ENCODE measurements at places on chromosomes 2 and 18.

DNA sequence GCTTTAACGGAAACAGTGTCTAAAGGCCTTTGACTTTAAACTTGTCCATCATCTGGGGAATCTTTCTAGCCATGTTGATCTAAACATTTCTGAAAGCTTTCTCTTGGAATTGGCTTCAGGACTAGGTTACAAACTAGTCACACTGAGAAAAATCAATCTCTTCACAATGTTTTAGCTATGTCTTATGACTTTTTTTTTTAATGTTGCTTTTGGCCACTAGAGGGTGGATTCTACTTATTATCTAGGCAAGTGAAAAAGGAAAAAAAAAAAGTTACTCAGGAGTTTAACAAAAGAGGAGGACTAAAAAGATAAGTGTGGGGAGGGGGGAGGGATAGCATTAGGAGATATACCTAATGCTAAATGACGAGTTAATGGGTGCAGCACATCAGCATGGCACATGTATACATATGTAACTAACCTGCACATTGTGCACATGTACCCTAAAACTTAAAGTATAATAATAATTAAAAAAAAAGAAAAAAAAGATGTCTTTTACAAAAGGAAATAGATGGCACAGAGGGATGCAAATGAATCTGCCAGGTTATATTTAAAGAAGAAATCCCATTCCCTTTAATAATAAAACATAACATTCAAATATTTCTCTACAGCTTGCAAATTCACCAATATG, 160.4 kb upstream of the PID1 start:
- DNase-seq: peak; percentile 66

GRCh38 chr2:10412380-10412779, 35.7 kb downstream of the ODC1 start:
- DNase-seq: peak; percentile 46

DNA sequence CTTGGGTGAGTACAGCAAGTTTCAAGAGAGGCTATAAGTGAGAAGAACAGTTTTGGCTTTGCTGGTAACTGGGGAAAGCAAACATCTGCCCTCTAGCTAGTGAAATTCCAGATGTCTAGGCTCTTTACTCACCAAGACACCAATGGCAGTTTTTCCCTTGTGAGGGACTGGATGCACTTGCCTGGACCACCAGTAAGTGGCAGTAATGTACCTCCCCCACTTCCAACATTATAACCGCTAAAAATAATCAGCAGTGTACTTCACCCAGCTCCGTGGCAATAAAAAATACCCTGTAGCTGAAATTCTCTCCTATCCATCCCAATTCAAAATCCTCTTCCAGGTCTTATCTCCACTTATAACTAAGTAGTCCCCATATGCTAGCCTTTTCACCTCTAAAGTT, 383.9 kb downstream of the ARHGAP15 start:
- no peak for DNase-seq

DNA sequence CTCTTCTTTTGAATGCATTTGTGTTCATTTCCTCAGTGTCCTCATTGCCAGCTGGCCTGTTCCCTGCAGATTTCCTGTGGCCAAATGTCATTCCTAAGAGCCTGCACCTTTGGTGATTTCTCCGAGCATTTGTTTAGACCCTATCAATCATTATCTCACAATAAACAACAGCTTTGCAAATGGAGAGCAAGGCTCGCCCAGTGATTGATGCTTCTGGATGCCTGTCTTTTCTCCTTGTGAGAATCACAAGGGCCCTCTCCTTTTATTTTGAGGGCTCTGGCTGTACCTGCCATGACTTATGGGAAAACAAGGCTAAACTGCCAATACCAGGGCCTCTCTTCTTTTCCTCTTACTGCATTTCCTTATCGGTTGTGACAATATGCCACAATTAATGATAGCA, 1454.4 kb upstream of the CELF4 start:
- DNase-seq: no peak

DNA sequence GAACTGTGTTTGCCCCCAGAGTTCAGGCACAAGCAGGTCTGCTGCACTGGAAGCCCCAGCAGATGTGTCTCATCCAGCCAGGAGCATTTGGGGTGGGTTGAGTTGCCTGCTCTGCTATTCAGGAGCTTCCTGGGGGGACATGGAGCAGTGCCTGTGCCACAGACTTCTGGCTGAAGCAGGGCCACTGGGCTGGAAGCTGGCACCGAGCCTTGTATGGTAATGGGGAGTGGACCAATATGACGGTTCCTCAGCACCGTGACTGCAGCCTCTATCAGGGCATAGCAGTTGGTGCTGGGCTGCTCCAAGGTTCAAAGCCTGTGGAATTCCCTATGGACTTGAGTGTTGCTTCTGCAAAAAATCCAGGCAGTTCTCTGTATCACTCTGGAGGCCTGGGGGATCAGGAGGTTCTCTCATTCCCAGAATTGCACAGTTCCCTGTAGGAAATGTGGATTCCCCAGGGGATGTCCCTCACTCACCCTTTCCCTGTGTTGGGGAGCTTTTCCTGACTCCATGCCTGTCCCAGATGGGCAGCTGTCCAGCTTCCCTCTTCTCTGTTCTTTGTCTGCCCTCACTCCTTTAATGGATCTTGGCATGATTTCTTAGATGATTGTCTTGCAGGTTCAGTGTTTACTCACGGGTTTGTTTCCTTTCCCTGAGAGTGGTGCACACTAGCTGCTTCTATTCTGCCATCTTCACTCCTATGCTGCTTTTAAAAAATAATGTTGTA, 37.2 kb upstream of the THSD7B start:
- no peak for DNase-seq

- DNase-seq: peak; percentile 30
Measured at GRCh38 chr2:10064932-10065772, 15.1 kb downstream of the CYS1 start.

DNA sequence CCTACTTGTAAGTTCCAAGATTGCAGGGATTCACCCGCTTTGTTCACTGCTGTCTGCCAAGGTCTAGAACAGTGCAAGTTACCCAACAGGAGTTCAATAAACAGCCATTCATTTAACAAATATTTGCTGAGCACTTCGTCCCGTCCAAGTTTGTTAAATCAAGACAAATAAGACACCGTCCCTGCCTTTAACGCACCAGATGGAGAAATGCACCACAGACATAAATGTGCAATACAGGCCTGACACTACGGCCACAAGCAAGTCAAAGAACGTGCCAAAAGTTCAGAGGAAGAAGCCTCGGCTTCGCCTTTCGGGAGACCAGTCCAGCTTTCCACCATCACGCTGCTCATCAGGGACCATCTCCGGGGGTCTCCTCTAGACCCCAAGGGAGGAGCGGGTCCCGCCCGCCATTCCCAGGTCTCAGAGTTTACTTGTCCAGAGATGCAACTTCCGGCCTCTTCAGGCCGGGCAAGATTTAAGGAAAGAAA, 429 bp downstream of the C2orf76 start:
- peak; percentile 35 for DNase-seq

GRCh38 chr2:109130723-109130995, 1.7 kb downstream of the SH3RF3 start:
- DNase-seq: no peak

GRCh38 chr2:127173057-127173456, 47.0 kb downstream of the CYP27C1 start:
- DNase-seq: no peak

- DNase-seq: no peak
Measured at GRCh38 chr2:218033590-218034496, 31.0 kb upstream of the TNS1 start.

DNA sequence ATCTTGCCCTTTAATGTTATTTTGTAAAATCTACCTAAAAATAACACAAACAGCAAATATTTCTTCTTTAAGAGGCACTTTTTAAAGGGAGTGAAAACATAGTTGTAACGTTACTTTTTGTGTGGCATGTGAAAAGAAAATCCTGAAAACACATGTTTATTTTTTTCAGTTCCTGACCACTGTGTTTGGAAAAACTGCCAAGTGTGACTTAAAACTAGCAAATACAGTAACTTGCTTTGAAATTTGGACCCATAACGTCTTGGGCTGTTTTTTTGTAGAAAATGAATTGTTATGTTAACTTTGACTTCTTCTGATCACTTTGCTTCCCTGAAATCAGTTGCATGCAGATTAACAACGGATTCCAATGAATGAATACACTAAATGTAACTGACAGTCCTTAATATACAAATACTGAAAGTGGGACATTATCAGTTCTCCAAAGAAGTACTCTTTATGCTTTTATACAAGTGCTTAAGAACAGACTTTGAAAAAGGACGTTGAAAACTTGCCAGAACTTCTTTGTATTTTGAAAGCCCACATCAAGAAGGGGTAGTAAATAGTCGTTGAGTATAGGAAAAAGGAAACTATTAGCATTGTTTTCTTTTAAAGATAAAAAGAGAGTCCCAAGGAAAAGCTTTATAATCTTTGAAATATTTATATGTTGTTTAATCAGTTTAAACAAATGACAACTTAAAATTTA, 96.1 kb upstream of the ZEB2 start:
- no peak for DNase-seq
